ENCODE measurements at places on chromosomes 12 and 14.

DNA sequence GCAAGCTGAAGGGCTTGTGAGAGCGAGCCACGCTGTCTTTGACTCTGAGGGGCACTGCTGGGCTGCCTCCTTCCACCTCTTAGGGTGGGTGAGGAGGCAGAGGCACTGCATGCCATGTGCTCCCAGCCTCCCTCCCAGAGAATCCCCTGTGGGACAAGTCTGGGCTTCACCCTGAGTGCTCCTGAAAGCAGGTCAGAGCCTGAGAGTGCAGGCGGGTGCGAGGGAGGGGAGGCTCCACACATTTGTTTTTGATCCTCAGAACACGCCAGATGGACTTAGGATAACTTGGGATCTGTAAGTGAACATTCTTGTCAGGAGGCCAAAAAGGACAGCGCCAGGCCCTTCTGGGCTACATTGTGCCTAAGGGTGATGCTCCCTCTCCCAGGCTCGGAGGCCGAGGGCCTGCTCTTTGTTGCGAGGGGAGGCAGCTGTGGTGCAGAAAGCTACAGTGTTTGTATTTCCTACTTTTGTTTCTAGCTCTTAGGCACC is 155.4 kb downstream of the TMX1 start:
- DNase-seq = no peak

DNA sequence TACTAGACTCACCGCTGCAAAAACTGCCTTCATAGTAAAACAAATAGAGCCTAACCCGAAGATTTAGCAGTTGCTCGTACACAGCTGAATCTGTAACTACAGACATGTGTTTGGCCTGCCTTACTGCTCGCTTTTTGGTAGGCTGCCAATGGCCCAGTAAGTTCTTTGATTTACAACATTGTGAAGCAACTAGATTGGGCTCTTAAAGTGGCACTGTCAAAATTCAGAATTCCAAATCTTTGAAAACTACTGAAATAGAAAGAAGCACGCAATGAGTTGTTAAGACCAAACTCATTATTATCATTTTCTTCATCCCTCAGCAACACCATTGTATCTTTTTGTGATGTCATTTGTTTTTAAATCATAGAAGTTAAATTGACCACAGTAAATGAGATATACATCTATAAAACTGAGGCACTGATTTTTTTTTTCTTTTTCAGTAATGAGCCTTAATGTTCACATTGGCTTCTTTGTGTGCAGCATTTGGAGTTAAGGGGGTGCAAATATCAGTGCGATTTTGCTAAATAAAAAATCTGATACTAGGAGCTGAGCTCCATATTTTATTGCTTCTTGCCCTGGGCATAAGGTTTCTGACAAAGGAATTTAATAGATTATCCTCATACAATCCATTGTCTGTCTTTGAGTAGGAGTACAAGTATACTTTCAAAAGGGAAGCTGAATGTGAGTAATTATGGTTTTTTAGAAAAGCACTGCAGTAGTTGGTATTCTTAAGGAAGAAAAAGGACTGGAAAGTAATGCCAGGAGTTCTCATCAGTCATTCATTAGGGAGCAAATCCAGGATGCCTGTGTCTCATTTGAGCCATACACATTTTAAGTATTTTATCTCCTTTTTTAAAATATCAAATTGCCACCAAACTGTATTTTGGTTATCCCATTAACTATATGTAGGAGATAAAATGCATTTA is 138.5 kb downstream of the KICS2 start:
- DNase-seq = no peak

DNA sequence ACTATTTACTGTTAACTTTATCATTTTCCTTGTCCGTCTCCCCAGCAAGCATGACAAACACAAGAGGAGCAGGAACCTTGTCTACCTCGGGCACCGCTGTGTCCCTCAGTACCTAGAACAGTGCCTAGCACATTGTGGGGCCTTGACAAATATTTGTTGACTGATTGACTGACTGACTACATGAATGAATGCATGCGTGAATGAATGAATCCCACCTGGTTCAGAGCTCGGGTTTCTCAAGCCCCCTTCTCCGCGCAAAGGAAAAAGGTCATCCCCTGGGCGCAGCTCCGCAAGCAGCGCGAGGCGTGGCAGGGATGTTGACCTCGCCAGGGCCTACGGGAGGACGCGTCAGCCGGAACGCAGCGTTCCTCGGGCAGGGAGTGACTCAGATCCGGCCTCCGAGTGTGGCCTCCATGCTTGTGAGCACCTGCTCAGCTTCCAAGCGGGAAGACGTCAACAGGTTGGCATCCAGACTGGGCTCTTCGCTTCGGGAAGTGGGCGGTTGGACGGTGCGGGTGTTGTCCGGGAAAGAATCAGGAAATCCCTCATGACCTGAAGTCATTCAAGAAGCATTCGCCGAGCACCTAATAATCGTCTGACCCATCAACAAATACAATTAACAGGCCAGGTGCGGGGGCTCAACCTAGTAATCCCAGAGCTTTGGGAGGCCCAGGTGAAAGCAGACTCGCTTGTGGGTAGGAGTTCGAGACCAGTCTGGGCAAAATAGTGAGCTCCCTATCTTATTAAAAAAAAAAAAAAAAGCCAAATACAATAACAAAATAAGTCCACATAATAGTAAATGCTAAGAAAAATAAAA is 13.9 kb upstream of the UBC start:
- DNase-seq = no peak

DNA sequence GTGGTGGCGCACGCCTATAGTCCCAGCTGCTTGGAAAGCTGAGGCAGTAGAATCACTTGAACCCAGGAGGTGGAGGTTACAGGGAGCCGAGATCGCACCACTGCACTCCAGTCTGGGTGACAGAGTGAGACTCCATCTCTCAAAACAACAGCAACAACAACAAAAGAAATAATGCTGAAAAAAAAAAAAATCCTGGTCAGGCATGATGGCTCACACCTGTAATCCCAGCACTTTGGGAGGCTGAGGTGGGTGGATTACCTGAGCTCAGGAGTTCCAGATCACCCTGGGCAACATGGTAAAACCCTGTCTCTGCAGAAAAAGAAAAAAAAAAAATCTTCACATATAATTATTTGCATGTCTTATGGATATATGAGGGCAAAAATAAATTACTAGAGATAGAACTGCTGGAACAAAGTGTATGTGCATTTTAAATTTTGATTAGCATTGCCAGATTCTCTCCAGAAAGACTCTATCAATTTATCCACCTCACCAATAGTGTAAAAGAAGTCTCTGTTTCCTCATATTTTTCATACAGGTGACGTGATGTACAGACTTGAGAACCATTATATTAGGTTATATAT is 75.4 kb downstream of the ATXN2 start:
- DNase-seq = no peak

- DNase-seq = no peak
These were observed 311.4 kb upstream of the ATP2B1 start for GRCh38 chr12:90020014-90020413.

DNA sequence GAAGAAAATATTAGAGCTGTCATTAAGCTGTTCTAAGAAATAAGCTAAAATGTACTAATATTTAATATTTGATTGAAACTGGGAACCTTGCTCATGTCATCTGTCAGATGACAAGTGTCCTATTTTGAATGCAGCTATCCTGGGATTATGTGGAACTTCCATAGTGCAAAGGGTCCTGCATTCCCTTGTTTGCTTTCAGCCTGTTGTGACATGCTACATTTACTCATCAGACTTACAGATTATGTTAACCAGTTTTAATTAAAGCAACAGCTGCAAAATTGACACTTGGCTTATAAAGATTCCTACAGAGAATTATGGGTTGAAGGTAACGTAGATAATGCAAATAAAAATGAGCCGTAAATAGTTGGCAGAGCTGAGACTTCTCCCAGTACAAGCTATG is 458.4 kb upstream of the RGS6 start:
- no peak for DNase-seq

GRCh38 chr12:113891739-113892520 is 74.2 kb downstream of the RBM19 start:
- no peak for DNase-seq

DNA sequence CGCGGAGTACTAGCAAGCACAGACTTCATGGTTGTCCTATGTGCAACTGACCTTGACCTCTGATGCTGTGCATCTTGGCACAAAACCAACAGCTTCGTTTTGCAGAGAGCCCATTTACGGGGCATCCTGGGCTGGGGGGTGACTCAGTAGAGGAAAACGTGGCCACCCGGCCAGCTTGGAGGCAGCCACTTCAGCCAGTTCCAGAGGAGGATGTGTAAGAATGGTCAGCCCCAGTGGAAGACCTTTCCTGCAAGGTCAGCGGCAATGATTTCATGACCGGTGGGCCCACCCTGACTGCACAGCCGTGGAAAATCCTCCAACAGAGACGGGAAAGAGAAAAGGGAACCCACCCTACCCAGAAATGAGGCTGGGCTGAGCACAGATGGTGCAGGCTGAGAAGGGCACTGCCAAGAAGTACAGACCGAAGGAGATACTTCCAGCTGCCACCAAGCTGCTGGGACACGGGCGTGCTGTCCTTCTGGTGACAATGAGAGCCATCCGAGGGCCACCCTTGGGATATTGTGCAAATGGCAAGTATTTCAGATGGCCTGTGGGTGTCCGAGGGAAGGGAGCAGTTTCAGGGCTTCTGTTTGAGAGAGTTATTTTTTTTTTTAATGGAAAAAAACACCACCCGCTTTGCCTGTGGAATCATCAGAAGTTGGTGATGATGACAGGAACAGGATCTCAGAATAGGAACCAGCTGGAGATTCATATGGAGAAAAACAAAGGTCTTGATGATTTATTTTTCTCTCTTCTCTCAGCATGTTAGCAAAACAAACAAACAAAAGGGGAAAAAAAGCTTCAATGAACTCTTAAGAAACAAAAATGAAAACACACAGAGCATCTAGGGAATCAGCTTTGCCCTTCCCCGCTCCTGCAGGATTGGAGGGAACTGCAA is 120.2 kb upstream of the RFLNA start:
- DNase-seq = no peak

DNA sequence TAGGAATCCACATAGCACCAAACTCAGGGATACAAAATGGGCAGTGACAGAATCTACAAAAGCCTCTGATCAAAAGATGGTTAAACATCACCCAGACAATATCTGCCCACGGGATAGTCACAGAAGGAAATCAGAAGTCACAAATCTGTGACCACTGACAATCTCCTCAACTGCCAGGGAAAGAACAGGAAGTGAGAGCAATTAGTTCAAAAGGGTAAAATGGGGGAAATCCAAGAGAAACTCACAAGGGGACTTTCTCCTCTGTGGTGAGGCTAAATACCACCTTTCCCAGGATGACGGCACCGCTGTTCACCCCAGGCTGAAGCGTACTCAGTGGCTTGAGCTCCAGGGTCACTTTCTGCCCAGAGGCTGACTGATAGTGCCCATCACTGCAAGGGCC is 10.7 kb downstream of the TTC5 start:
- DNase-seq = peak; percentile 6

DNA sequence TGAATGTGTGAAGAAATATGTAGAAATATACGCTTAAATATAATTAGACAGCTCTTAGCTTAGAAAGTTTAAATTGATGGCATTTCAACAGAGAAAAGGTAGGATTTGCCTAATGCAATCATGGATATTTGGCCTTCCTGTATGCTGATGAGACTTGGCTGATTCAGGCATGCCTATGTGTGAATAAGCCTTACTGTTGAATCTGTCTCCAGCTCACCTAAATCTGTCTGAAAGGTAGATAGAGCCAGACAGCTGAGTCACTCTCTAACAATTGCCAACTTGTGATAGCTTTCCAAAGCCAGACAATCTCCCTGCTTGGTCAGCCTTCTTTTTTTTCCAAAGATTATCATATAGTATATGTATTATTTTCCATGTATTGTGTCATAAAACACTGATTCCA is 92.8 kb upstream of the FLRT2 start:
- DNase-seq = no peak

DNA sequence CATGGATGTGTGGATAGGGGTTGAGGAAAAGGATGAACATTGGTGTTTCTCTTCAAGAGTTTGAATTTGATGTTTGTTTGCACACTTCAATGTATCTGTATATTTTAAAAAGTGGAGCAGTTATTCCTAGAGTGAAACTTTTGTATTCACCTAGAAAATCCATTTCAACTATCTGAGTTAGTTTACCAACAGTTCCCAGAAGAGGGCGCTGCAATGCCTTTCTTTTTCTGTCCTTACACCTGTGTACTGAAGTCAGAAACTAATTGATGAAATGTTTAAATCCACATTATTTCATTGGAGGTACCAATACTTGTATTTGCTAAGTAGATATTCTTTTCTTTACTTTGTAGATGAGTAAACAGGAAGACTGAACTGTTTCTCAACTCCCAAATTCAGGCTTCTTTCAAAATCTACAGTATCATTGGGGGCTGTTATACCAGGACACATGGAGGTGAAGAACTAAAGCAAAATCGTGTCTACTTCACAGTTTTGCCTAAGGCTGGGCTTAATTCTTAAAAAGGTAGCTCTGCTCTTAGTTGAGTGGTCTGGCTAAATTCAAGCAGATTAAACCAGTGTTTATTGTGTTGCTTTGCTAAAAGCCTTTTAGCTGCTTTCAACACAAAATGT is 26.6 kb upstream of the KLRB1 start:
- DNase-seq = peak; percentile 87

DNA sequence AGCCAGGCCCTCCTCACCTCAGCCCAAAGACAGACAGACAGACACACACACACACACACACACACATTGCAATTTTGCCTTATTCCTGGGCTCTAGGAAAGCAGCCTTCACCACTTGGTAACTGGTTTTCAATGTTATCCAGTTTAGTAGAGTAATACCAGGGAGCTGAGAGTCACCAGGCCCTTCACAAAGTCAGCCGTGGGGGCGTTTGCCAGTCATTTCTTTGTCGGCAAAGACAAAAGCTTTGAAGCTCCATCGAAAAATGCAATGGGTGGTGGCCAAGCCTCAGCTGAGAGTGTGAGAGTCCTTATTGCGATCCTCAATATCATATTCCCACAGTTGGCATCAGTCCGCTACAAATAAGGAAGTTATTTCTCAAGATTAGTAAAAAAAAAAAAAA is 8.1 kb upstream of the KCNA5 start:
- DNase-seq = no peak
